ENCODE measurements at places on chromosomes 5 and 9.
A peak's percentile ranks its signal among the peaks of the same experiment; 100 is the strongest.

DNA sequence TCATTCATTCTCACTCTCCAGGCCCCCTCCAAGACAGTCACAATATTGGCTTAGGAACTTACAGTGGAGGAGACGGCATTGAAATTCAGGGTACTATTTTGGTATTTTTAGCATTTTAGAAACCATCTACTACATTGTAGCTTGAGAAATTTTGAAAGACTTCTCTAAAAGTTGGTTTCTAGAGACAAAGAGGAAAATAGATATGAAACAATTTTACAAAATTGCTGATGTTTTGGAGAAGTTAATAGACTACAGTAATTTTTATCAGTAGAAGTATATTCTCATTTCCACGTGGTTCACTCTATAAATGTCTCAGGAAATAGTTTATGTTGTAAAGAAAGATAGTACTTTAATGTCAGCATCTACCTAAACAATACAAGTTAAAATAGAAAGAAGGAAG is 63.2 kb upstream of the ZSWIM6 start:
- DNase-seq, result no peak

GRCh38 chr9:34454571-34455065 is 3.8 kb downstream of the FAM219A start:
- DNase-seq, result no peak

DNA sequence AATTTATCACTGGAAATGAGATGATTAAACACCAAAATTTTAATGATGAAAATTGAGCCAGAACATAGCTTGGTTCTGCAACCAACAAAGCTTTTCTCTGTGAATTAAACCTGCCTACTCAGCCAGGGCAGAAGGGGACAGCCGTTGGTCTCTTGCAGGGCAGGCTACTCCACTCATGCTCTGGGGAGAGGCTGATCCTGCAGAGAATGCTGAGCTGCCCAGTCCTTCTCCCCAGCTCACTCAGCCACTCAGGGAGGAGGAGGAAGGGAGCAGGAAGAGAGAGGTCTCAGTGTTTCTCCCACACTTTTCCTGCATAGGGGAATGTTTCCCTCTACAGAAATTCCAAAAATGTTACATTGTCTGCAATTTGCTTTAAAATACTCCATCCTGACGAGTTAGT is 40.4 kb upstream of the HMHB1 start:
- no peak for DNase-seq

GRCh38 chr9:123315635-123316034 is 40.4 kb upstream of the CRB2 start:
- DNase-seq, result no peak

DNA sequence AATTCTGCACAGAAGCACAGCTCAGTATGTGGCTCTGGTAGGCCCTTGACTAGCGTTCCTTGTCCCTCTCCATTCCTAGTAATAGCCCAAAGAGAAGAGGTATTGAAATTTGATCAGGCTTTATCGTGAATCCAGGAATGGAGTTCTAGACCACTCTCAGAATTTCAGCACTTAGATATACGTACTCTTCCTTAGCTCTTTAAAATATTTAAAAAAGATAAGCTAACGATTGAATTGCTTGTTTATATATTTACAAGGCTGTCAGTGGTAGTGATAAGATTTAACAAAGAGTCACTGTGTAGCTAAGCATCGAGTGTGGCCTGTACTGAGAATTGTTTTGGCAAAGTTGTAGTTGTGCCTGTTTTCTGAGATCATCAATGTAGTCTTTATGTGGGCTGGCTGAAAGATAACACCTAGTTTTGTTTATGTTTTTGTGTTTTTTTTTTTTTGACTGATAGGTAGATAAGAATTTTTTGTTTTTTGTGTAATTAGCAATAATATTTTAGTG is 2.5 kb downstream of the KIAA1958 start:
- DNase-seq, result no peak

- no peak for DNase-seq
Observed at GRCh38 chr5:175526691-175527090, 48.3 kb downstream of the SFXN1 start.

DNA sequence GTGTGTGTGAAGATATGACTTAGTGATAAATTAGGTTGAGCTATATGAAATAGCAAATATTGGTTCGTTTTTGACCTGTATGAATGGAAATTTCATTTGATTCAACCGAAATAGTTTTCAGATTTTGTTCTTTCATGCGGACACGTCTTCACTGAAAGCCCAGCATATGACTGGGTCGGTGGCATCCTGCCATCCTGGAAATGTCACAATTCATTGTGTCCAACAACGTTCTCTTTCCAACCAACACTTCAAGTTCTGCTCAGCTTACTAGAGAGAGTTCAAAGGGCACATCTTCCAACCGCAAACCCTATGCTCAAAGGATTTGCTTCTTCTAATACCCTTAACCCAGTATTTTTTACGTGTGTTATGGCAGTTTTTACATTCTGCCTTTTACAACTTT is 252.5 kb downstream of the NTRK2 start:
- DNase-seq, result peak; percentile 18

- DNase-seq, result no peak
Observed at GRCh38 chr9:128081056-128081455, 13.0 kb downstream of the SLC25A25 start.

- no peak for DNase-seq
Observed at GRCh38 chr5:157215514-157216167, 35.0 kb downstream of the ITK start.

GRCh38 chr5:131323378-131323777 is 59.5 kb downstream of the CDC42SE2 start:
- DNase-seq, result no peak

GRCh38 chr9:132586830-132587591 is 4.6 kb downstream of the BARHL1 start:
- DNase-seq, result no peak

- DNase-seq, result no peak
Observed at GRCh38 chr5:163104464-163104863, 332.9 kb upstream of the CCNG1 start.

DNA sequence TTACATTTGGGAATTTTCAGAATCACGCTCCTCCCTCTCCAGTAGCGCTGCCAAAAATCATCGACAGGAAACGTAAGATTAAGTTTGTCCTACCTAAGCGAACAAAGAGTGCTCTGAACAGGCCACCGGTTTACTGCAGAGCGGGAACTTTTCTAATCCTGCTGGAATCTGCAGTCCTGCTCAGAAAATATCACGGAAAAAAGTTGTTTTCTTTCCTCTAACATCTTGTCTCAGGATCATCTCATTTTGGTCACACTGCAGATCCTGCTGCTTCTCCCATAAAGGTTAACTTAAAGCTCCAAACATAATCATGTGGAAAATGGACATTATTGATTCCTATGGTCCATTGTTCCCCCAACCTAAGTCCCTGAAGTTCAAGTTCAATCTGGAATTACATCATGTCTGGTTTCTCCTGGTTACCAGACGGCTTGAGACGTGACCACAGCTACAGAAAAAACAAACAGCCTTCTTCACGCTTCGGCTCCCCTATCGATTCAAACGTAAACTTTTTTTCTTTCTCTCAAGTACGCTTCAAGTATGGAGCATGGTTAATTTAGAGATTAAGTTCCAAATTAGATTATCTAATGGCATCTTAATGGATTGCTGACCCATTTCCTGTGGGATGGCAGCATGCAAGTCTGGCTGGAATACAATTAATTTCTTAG is 217.6 kb downstream of the NFIB start:
- no peak for DNase-seq

- DNase-seq, result no peak
Observed at GRCh38 chr5:76978869-76979268, 26.0 kb downstream of the CRHBP start.

- DNase-seq, result no peak
Observed at GRCh38 chr5:83000428-83000827, 76.8 kb downstream of the TMEM167A start.

DNA sequence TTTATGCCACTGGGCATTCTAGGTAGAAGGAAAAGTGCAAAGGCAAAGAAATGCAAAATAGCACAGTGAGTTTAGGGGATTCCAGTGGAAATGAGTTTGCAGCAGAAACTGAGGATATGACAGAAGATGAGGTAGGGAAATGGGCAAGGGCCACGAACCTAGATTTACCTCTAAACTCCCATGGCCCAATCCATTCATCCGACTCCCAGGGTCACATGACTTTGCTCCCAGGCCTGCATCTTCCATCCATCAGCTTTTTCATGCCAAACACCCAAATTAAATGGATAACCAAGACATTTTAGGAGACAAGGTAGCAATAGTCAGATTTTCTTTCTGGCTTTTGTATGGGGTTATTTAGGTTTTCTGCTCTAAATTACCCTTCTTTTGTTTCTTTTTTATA is 22.2 kb upstream of the FABP6 start:
- DNase-seq, result no peak

DNA sequence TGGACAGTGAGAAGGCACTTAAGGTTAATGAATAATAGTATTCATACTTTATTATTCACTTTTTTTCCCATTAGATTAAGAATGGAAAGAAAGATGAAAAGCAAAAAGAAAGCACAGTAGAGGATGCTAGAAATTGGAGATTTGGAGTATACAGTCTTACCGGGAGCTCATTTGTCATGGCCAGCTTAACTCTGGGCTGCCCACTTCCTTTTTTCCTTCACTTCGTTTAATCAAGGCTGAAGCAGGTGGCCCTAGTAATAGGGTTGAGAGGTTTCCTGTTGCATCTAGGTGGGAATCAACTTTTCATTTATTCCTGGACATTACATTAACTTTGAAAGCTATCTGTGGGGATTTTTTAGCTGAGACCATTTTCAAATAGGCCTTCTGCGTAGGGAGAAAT is 57.0 kb upstream of the MEGF10 start:
- no peak for DNase-seq

DNA sequence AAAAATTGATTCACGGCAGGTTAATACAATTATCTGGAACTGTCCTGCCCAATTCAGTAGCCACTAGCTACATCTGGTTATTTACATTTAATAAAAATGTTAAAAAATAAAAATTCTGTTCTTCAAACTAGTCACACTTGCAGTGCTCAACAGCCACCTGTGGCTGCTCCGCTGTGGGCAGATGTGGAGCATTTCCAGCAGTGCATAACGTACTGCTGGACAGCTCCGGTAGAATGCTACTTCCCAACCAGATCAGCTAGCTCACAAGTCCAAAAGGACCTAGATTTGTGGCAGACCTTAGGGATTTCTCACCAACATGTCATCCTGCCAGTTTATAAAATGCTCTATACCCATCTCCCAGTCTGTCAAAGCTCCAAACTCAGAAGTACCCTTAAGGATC is 42.8 kb downstream of the SETX start:
- no peak for DNase-seq

- DNase-seq, result no peak
Observed at GRCh38 chr5:107418902-107419301, 251.8 kb downstream of the EFNA5 start.

DNA sequence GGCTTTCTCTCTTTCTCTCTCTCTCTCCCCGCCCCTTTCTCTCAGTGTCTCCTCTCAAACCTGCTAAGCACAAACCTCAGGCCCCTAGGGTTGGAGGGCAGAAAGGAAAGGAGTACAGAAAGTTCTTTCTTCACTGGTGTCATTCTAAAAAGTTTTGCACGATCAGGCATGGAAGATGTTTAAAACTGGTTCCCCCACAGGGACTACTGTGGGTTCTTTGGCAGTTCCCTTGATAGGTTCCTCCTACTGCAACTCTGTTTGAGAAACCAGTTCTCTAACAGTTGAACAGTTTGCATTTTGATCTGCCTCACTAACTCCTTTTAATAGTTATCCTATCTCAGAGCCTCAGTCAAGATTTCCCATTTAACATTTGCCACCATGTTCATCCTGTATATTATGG is 82.9 kb downstream of the CDO1 start:
- no peak for DNase-seq

GRCh38 chr5:98096155-98096554 is 677.3 kb upstream of the RGMB start:
- DNase-seq, result no peak

GRCh38 chr9:82970359-82970758 is 92.6 kb downstream of the RASEF start:
- DNase-seq, result no peak

DNA sequence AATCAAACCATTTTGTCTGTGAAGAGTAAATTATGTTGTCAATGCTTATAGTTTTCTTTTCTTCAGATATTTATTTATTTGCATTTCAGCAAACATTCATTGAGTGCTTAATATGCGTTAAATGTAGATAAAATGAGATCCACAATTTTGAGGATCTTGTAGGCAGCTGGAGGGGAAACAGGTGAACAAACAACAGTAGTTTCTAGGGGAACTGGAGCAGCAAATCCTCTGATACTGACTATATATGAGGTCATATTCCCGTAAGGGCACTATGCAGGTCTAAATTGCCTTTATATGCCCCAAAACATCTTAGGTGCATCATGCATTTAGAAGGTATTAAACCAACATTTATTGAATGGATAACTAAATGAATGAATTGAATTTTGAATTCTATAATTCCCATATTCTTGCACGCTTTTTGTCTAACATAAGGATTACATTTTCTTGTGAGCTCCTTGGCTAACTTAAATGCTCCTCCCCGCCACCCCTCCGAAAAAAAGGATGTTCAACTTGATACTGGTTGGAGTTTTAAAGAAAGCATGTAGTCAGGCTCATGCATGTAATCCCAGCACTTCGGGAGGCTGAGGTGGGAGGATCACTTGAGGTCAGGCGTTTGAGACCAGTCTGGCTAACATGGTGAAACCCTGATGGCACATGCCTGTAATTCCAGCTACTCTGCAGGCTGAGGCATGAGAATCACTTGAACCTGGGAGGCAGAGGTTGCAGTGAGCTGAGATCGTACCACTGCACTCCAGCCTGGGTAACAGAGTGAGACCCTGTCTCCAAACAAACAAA is 299.8 kb downstream of the TMEM38B start:
- no peak for DNase-seq

- no peak for DNase-seq
Observed at GRCh38 chr5:179878222-179879002, 19.8 kb upstream of the MRNIP start.

DNA sequence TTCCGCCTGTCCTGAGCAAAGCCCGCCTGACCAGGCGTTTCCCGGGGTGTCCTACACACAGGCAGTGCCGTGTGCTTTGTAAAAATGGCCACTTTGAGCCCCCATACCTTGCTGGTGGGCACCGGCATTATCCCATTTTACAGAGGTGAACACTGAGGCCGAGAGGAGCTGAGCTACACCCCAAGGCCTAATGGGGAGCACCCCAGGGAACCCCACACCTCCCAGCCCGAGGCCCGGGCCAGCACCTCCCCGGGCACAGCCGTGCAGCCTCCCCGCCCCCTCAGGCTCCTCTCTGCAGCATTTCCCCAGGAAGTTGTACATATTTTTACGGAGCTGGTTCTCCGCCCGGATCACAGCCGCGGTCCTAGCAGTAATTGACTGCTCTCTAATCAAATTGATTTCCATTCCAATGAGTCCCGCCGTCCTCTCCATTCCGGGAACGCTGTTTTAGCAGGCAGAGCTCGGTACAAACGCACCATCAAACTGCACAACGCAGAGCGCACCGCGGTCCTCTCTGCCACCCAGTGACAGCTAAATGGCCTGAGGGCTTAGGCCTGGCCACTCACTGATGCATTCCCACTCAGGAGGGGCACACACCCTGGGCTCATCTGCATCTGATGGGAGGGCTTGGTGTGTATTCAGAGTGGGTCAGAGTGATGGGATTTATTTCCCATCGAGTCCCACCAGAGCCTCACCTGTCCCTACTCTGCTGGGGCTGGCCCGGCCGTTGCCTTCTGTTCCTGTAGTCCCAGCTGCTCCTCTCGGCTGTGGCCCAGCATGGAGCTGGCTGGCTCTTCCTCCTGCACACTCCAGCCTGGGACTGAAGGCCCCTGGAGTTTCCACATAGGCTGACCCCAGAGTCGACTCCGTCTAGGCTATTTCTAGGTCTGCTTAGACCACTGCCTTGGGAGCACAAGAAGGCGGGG is 36.2 kb upstream of the UBAC1 start:
- DNase-seq, result no peak
